ENCODE measurements at places on chromosomes 2 and 18.

DNA sequence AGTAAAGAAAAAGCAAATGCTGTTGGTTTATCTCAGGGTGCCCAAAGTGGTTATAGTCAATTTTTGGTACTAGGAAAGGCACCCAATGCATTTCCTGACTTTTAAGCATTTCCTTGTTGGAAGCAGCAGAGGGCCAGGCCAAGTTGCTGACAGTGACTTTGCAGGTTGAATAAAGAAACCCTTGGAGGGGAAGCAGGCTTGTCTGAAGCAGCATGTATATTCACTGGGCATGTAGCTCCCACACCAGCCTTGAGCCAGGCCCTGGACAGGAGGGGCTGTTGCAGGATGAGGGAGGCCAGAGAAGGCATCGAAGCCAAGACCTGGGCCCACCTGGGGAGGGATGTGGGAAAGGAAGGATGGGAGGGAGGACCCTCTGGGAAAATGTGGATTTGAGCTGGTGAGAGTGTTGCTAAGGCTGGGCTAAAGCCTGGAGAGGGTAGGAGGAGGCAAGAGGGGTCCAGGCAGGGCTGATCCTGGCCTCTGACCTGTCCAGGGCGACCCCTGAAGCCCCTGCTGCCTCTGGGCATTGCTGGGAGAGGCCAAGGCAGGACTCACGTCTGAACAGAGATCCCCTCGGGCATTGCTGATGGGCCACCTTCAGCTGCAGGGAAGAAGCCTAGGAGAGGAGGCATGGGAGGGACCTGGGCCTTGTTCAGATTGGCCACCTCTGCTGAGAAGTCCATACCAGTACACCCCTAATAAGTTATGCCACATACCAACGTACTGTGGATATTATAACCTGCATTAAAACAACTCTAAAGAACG lies 79.6 kb downstream of the STPG4 start:
- DNase-seq, result no peak

DNA sequence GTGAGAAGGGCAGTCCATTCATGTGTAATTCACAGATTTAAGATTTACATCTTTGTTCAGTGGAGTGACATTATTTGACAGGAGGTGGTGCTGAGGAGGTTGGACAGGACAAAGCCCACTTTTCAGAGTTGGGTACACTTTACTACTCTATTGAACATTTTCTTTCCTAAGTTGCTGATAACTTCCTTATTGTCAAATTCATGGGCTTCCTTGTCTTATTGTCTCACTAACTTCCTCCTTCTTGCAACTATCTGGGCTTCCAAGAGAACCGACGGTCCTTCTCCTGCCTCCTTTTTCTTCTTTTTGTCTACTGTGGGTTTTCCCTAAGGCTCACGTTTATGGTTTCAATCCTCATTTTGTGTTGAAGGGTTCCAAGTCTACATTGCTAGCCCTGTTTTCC lies 67.7 kb upstream of the DNMT3A start:
- no peak for DNase-seq

- no peak for DNase-seq
These were observed 320.0 kb downstream of the LRATD1 start for GRCh38 chr2:14952400-14952963.

- DNase-seq, result no peak
These were observed 5.2 kb upstream of the FHL2 start for GRCh38 chr2:105403783-105404698.

Data from stimulated activated CD4-positive, alpha-beta T cell treated with anti-CD3 and anti-CD28 coated beads, Interleukin-15, amount 100 ng/mL, for 1 hour (primary cell).